HS-5 (cell line): ENCODE measurements at places on chromosomes 12 and 14.

GRCh38 chr12:86660488-86661147 lies 404.4 kb upstream of the MGAT4C start:
- DNase-seq = peak; percentile 72

GRCh38 chr14:95901054-95901453 lies 24.4 kb downstream of the TUNAR start:
- peak; percentile 23 for DNase-seq

GRCh38 chr14:34069854-34070582 lies 119.1 kb upstream of the EGLN3 start:
- DNase-seq = no peak

GRCh38 chr14:95490138-95490509 lies 26.3 kb downstream of the SYNE3 start:
- DNase-seq = no peak

DNA sequence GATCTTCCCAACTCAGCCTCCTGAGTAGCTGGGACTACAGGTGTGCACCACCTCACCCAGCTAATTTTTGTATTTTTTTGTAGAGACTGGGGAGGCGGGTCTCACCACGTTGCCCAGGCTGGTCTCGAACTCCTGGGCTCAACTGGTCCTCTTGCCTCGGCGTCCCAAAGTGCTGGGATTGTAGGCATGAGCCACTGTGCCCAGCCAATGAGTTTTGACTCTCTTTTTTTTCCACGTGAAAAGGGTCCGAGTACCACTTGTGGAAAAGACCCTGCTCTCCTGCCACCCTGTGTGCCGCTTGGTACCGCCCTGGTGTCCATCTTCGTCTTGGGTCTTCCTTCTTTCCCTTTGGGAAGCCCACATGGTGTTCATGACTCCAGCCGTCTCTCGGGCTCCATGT lies 17.6 kb downstream of the TEDC1 start:
- no peak for DNase-seq

DNA sequence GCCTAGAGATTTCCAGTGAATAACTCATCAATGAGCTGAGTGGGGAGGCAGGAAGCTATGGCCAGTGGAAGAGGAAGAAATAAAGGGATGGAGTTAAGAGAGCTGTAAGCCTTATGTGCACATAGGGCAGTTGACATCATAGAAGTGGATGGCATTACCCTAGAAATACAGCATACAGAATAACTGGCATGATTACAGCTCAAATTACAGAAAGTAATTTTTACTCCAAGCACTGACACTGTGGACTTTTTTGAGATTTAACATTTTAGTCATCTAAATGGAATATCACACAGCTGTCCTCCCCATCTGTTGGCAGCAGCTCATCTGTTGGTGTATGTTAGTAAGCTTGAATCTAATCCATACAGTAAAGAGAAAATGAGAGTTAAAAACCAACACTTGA lies 5.4 kb upstream of the IPO8 start:
- DNase-seq = no peak

GRCh38 chr12:131063413-131063812 lies 109.7 kb downstream of the ADGRD1 start:
- no peak for DNase-seq
